Brain (organoid and tissue), 16 donors: ENCODE measurements at places on chromosomes 2 and 18. TPM values are rescaled to one million over a fixed set of nuclear protein-coding genes. Genes with fewer than 3 reads are reported as not detected.

- DNase-seq, result no peak
These were observed 79.7 kb upstream of the TAF1B start for GRCh38 chr2:9763356-9764152.

DNA sequence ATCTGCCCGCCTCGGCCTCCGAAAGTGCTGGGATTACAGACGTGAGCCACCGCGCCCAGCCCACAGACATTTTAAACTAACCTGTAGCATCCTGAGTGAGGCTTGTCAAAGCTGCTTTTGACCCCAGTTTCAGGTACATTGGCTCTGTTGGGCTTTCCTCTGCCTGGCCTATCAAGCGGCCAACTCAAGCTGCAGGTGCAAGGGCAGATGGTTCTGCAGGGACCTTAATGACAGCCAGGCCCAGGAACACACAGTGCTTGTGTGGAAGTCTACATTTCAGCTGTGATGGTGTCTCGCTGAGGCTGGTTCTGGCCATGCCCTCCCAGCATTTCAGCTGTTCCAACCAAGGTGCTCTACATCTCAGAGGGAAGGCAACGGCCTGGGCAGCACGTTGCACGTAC is 18.4 kb downstream of the INPP4A start:
- DNase-seq, result no peak

DNA sequence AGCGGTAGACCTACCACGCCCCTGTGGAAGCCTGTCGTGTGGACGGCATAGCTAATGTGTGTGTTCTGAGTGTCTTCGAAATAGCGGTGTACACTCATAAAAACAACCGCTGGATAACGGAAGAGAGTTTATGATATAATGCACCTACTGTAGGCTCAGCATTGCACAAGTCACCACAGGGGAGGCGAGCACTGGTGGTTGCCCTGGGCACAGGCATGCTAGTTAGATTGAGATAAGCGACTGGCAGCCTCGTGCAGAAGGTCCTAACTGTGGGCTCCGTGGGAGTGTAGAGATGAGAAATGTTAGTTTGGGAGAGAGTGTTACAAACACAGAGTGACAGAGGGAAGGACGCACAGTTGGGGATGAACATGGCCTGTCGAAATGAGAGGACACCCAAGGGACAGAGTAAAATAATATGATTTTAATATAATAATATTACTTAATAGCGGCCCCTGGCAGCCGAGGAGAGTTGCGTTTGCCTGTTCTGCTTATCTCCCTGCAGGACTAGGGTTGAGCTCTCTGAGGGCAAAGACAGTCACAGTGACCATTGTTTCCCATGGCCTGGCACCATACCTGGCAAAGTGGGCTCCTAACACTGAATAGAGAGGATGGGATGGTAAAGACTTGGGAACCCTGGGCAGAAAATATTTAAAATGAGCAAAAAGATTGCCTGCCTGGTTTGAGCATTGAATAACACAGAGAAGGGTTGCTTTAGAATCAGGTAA is 204.2 kb downstream of the GBX2 start:
- DNase-seq, result no peak

DNA sequence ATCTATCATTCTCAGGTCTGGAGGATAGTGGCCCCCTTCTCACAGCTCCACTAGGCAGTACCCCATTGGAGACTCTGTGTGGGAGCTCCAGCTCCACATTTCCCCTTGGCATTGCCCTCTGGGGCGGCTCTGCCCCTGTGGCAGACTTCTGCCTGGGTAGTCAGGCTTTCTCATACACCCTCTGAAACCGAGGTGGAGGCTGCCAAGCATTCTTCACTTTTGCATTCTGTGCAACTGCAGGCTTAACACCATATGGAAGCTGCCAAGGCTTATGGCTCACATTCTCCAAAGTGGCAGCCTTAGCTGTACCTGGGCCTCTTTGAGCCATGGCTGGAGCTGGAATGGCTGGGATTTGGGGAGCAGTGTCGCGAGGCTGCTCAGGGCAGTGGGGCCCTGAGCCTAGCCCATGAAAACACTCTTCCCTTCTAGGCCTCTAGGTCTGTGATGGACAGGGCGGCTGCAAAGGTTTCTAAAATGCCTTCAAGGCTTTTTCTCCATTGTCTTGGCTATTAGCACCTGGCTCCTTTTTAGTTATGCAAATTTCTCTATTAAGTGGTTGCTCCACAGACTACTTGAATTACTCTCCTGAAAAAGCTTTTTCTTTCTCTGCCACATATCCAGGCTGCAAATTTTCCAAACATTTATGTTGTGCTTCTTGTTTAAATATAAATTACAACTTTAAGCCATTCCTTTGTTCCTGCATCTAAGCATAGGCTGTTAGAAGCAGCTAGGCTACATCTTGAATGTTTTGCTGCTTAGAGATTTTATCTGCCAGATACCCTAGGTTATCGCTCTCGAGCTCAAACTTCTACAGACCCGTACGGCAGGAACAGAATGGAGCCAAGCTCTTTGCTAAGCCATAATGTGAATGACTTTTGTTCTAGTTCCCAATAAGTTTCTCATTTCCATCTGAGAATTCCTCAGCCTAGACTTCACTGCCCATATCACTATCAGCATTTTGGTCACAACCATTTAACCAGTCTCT is 206.5 kb downstream of the CPS1 start:
- DNase-seq, result no peak

- no peak for DNase-seq
These were observed 46.5 kb downstream of the THNSL2 start for GRCh38 chr2:88216641-88217040.

GRCh38 chr2:18412980-18413675 is 147.3 kb downstream of the RDH14 start:
- DNase-seq, result no peak

GRCh38 chr2:162011706-162012564 is 62.1 kb downstream of the DPP4 start:
- DNase-seq, result no peak

- no peak for DNase-seq
These were observed 149.1 kb upstream of the GATA6 start for GRCh38 chr18:22020127-22020866.

DNA sequence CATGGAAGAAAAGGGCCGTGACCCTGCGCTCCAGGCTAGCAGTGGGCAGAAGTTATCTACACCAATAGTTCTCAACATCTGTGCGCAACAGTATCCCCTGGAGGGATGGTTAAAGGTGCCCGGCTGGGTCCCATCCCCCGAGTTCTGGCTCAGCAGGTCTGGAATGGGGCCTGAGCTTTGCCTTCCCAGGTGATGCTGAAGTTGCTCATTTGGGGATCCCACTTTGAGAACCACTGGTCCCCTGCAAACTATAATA is 31.1 kb downstream of the DNMT3A start:
- DNase-seq, result no peak

DNA sequence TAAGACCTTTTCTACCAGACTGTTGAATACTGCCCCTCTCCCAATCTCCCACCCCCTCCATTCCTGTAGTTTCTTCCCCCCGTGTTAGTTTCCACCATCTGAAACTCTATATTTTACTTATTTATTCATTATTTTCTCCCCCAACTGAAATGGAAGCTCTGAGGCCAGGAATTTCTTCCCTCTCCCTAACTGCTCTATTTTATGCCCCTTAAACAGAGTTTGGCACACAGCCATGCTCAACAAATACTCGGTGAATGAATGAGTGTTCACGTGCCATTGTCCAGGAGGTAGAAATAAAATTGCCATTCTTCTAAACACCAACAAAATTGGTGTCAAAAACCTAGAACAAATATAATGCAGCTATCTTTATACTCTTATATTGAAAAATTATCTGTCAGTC is 5.6 kb downstream of the ITGB1BP1 start:
- no peak for DNase-seq

DNA sequence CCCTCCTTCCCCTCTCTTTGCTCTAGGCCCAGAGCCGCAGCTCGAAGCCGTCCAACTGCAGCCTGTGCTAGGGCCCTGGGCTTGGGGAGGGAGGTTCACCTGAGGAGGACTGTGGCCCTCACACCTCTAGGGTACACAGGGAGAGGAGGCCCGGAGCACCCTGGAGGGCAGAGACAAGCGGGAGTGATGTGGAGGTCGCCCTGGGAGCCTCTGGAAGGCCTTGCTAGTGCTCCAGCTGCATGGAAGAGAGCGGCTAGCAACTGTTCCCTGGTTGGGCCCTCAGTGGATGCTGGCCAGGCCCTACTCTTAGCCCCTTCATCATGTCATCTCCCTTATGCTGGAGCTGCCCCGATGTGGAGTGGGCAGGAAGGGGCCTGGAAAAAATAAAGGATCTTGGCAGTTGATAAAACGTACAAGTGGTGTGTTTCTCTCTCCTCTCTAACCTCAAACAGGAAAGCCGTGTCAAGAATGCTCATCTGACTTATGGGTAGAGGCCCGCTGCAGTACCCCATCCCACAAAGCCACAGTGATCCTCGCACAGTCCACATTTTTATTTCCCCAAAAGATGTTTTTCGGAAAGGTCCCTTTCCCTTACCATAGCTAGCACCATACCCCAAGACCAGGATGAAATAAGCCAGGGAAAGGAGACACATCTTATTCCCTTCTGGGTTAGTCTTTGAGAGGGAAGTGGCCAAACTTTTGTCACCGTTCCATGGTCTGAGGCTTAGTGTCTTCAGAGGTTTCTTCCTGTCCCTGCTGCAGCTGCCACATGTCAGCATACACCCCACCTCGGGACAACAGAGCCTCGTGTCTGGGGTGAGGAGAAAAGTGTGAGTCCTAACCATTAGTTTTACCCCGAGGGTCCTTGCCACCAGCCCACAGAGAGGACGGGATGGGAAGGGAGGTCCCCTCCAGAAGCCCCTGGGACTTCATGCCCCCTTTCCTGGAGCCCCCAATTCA is 2.9 kb downstream of the ZFAND2B start:
- DNase-seq, result no peak

DNA sequence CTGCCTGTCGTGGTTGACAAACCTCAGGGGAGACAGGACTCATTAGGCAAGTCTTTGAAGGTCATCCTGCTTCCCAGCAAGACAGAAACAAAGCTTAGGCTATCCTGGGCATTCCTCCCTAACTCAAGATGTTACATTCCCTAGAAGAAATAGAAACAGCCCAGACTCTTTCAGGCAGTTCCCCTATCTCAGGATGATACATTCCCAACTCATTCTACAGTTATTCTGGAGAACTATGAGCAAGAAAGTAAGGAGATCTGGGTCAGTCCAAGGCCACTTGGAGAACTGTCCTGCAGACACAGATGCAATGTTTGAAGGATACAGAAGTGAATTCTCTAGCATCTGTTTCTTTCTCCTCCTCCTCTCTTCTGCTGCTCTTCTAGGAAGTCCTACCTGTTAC is 220.1 kb upstream of the NCKAP5 start:
- no peak for DNase-seq

DNA sequence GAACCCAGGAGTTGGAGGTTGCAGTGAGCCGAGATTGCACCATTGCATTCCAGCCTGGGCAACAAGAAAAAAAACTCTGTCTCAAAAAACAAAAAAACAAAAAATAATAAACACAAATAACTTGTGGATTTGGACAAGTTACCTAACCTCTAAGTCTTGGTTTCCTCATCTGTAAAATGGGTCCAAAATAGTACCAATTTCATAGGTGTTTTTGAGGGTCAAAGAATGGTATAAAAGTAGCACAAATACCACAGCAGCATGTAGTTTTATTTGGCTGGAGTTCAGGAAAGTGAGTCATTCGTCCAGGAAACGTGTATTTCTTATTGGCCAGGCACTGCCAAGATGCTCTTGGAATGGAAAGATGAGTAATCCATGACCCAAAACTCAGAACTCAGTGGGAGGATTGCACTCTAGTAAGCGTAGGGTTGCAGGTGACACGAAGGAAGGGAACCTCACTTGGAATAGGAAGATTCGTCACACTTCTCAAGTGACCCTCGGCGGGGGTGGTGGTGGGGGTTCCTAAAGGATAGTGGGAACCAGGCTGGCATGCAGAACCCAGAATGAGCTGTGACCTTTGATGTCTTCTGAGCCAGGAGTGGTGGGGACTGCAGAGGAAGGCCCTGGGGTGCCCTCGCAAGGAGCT is 24.4 kb downstream of the GRHL1 start:
- no peak for DNase-seq

DNA sequence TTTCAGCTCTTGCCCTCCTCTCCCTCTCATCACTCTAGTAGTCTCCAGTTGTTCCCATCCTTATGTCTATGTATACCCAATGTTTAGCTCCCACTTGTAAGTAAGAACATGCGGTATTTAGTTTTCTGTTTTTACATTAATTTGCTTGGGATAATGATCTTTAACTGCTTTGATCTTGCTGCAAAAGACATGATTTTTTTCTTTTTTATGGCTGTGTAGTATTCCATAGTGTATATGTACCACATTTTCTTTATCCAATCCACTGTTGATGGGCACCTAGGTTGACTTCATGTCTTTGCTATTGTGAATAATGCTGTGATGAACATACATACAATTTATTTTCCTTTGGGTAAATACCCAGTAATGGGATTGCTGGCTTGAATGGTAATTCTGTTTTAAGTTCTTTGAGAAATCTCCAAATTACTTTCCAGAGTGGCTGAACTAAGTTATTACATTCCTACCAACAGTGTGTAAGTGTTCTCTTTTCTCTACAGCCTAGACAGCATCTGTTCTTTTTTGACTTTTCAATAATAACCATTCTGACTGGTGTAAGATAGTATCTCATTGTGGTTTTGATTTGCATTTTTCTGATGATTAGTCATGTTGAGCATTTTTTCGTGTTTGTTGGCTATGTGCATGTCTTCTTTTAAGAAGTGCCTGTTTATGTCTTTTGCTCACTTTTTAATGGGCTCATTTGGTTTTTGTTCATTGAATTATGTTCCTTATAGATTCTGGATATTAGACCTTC is 179.6 kb upstream of the SLC39A10 start:
- DNase-seq, result no peak

GRCh38 chr2:188969236-188969635 is 4.9 kb upstream of the COL3A1 start:
- peak; percentile 24 for DNase-seq

- DNase-seq, result no peak
These were observed 42.1 kb downstream of the GRHL1 start for GRCh38 chr2:9993488-9994165.

GRCh38 chr2:67652679-67653078 is 255.5 kb downstream of the ETAA1 start:
- no peak for DNase-seq

DNA sequence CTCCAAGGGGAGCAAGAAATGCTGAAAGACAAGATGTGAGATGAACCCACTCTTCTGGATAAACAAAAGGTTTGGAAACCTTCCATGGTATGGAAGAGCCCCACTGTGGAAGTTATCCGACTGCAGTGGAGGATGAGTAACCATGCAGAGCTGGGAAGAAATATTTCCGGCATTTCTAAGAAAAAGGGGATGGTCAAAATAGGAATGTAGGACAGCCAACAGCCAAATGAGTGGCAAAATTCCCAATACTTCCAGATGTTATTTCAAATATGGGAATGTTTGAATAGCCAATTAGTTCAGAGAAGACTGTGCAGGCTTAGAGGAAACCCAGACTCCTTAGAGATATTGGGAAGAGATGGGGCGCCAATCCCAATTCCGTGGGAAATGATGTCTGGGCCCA is 246.8 kb downstream of the RAD51AP2 start:
- DNase-seq, result no peak

The TSPYL6 gene
- not detected for polyA plus RNA-seq

The HOXD4 gene
- not detected for polyA plus RNA-seq

The UGT1A8 gene
- not detected for polyA plus RNA-seq

The FBXO36 gene
- polyA plus RNA-seq, result 2.5 TPM

The CHRND gene
- polyA plus RNA-seq, result not detected

The ARHGAP25 gene
- polyA plus RNA-seq, result 4.9 TPM

The MEP1B gene
- not detected for polyA plus RNA-seq

The DES gene
- polyA plus RNA-seq, result 9.7 TPM
